ENCODE measurements at places on chromosomes 6 and 20. TPM values are rescaled to one million over a fixed set of nuclear protein-coding genes. Genes with fewer than 3 reads are reported as not detected.

DNA sequence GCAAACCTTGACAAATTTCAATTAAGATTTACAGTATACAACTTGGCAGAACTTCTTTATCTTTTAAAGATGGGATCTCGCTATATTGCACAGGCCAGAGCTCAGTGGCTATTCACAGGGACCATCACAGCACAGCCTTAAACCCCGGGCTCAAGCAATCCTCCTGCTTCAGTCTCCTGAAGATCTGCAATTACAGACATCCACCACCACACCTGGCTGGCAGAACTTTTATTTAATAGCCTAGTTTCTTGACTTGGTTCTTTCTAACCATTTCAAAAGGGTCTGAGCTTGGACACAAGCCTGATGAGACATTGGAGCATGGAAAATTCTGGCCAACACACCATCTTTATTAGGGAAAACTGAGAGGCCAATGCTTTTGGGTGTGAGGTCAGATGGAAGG is 151.6 kb upstream of the KCNG1 start:
- no peak for DNase-seq

DNA sequence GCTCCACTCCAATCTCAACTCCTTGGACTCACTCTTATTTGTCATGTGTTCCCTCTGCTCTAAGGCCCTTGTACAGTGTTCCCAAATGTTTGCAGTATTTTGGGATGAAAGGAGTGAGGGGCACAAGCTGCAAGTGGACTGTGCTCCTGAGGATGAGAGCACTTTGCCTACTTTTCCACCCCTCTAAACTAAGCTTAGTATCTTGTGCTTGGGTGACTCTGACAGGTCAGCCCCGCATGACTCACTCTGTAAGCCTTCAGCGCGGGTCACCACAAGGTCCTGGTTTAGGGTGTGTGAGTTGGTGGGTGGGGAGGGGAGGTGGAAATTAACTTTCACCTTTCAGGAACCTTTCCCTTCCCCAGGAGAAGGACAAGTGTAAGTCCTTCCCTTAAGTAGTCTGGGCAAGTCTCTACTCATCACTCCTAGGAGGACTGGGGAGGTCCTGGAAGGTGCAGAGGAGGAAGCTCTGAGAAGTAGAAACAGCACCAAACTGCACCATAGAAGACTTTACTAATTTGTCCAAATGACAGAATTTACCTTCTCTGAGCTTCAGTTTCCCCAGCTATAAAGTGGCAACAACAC is 68.8 kb upstream of the EPB41L1 start:
- DNase-seq: no peak

GRCh38 chr20:41046716-41047115 is 18.1 kb downstream of the TOP1 start:
- no peak for DNase-seq

GRCh38 chr6:56851541-56852259 is 103.2 kb upstream of the BEND6 start:
- peak; percentile 9 for DNase-seq

The LGSN gene
- polyA plus RNA-seq: not detected

- no peak for DNase-seq
Observed at GRCh38 chr20:11807054-11808048, 110.3 kb upstream of the BTBD3 start.

DNA sequence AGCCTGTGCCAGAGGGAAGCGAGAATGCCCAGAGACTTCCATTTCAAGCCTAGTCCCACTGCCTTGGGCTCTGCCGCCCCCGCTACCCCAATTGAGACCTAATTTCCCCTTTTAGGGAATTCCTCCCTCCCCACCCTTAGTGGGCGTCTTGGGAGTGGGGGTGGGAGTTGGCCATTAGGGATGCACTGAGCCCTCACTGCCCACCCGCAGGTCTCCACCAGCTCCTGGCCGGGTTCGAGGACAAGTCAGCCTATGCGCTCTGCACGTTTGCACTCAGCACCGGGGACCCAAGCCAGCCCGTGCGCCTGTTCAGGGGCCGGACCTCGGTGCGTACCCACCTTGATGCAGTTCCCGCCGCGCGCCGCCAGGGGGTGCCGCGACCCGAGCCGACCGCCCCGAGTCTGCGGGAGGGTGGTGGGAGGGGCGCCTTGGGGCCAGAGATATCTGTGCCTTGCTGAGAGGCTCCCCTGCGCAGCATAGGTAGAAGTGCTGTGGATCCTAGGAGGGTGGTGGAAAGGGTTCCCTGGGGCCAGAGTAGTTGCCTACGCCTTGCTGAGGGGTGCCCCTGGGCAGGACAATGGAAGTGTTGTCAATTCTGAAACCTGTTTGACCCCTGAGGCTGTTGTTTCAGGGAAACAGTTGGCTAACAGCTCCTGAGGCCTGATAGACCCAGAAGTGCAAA is 9.2 kb downstream of the ITPA start:
- DNase-seq: peak; percentile 75

GRCh38 chr6:16045238-16045637 is 83.6 kb upstream of the MYLIP start:
- no peak for DNase-seq

The GTF2H4 gene
- polyA plus RNA-seq: 8.2 TPM

DNA sequence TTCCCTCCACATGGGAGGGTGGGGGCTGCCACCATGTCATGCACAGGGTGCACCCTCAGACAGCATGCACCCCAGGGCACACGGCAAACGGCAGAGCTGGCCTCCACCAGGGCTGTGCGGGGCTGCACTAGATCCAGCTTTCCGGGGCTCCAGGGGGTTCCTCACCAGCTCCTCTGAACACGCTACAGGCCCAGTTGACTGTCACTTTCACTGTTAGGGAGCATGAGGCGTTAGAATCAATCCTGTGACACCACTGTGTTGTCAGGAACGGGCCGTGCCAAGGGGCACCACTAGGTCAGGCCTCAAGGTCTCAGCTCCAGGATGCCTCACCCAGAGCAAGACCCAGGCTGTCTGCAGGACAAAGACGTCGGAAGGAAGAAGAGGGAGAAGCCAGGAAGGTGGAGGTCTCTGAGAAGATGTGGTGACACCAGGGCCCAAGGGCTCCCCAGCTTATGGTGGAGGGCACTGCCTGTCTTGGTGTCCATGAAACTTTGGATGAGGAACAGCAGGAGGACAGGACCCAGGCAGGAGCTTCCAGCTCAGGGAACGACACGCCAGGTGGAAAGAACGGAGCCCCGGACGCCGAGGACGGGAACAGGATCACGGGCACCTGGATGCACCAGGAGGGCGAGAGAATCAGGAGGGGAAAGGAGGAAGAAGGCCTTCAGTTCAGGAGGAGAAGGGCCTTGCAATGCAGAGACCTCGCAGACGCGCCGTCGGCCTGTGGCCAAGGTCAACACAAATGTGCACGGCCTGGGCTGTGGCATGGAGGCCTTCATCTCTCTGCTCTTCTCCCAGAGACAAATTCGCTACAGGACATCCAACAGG is 49.5 kb downstream of the YTHDF1 start:
- DNase-seq: no peak

The SLC16A10 gene
- not detected for polyA plus RNA-seq

The MUC21 gene
- not detected for polyA plus RNA-seq

The SASH1 gene
- not detected for polyA plus RNA-seq

The RTN4IP1 gene
- 20.5 TPM for polyA plus RNA-seq

The CDH26 gene
- polyA plus RNA-seq: not detected

GRCh38 chr20:19528286-19529030 is 229.6 kb upstream of the RIN2 start:
- DNase-seq: no peak

GRCh38 chr6:165963750-165964149 is 203.9 kb downstream of the TBXT start:
- DNase-seq: no peak

DNA sequence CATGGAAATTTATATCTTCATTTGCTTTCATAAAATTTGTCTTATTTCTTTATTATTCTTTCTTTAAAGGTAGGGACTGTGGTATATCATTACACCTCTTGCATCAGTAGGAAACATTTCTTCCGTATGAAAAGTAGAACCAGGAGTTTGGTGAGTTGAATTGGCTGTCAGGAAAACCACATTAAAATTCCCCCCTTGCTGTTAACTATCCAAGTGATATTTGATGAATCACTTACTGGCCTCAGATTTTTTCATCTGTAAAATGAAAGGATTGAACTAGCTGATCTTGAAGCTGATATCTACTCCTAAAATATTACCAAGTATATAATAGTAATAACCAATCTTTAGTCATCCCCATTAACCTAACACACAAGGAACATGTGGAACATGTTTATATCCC is 460.9 kb downstream of the GJA1 start:
- DNase-seq: no peak

The TBCC gene
- 76.2 TPM for polyA plus RNA-seq

GRCh38 chr6:40936818-40937251 is 102.2 kb downstream of the UNC5CL start:
- no peak for DNase-seq

DNA sequence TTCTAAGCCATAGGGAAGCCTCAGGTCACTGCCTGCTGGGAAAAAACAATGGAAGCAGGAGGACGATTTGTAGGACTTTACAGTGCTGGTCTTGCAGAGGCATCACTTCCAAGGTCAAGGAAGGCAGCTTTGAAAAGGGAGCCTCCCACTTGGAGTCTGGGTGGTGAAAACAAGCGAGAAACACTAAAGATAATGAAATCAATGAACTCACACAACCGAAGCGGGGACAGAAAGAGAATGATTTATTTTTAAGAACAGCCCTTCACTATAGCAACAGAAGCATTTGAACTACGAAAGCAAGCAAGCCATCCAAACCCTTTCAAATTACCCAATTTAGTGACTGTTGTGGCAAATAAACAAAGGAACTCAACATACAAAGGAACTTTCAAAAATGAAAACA is 227.5 kb downstream of the THBS2 start:
- no peak for DNase-seq

The TMEM217 gene
- polyA plus RNA-seq: not detected

- DNase-seq: peak; percentile 55
Observed at GRCh38 chr20:2217857-2218539, 77.8 kb upstream of the TGM3 start.

DNA sequence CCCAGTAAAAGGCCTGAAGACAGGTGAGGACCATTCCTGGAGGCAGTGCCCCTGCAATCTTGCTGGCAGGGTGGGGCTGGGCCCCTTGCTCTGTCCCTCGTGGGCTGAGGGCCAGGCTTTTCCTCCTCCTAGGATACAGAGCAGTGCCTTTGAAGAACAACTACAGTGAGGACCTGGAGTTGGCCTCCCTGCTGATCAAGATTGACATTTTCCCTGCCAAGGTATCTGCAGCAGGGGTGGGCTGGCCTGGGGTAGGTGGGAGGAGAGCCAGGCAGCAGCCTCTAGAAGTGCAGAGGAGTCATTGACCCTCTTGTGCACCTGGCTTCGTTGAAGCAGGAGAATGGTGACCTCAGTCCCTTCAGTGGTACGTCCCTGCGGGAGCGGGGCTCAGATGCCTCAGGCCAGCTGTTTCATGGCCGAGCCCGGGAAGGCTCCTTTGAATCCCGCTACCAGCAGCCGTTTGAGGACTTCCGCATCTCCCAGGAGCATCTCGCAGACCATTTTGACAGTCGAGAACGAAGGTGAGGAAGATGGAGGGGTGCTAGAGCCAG is 36.5 kb downstream of the PLCG1 start:
- DNase-seq: no peak

The RAMACL gene
- 0.23 TPM for polyA plus RNA-seq

- no peak for DNase-seq
Observed at GRCh38 chr6:19836799-19837510, at the start of gene ID4. TSS of gene ID4 (plus strand) at chr6:19837370. CDS start at chr6:19837755, 385 bp downstream.

- no peak for DNase-seq
Observed at GRCh38 chr20:58876437-58876836, 23.9 kb downstream of the GNAS start.

DNA sequence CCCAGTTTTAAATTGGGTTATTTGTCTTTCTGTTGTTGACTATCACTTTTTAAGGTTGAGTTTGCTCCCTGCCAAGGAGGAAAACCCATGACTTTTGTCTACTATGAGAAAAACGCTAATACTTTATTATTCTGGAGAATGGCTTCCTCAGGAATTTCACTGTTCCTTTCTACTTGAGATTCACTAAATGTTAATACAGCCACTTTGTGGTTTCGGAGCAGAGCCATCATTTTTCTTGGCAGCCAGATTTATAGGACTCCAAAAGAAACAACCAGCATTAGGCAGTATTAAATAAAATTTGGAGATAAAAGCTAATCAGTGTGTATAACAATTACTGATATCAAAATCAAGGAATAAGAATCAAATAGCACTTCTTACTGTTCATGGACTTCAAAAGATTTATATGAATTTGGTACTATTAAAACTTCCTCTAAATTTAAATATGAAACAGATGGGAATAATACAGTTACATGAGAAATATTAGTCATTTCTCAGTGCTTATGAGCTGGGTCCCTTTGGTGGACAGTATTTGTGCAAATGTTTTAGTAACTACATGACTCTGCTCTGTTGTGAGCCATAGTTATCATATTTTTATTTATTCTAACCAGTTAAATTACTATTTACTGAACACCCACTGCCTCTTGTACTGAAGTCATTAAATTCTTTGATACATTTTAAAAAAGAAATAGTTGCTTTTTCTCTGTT is 64.1 kb upstream of the FBXO30 start:
- no peak for DNase-seq

The SEL1L2 gene
- not detected for polyA plus RNA-seq

The NCOA6 gene
- 3.4 TPM for polyA plus RNA-seq

The FKBP1C gene
- not detected for polyA plus RNA-seq

DNA sequence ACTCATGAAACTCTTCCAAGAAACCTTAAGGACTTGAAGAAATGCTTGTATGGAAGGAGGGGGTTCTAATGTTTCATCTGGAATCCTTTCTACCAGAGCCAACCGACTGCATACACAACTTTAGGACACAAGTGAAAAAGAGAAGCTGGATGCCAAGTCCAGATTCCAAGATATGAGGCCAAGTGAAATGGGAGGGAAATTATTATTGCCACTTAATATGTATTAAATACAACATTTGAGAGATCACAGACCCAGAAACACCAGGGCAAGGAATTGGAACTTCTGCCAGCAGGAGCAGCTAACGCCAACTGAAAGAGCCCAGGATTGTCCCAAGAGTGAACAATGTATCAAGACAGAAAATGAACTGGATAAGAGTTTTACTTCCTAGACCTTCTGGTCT is 144.2 kb downstream of the ARHGAP18 start:
- DNase-seq: no peak

The NINL gene
- 0.36 TPM for polyA plus RNA-seq

- DNase-seq: no peak
Observed at GRCh38 chr6:1615853-1616420, 6.2 kb downstream of the FOXC1 start.

The ECI2 gene
- polyA plus RNA-seq: 64.8 TPM

The MLIP gene
- not detected for polyA plus RNA-seq

The BMP2 gene
- not detected for polyA plus RNA-seq

GRCh38 chr6:31121131-31121790 is 1.0 kb upstream of the CDSN start:
- DNase-seq: no peak

The CLDN20 gene
- not detected for polyA plus RNA-seq

Measured in naive B cell (primary cell).